ENCODE measurements at places on chromosomes 3 and 15.

GRCh38 chr15:97691799-97692198 lies 268.7 kb upstream of the ARRDC4 start:
- DNase-seq, result peak; percentile 57

DNA sequence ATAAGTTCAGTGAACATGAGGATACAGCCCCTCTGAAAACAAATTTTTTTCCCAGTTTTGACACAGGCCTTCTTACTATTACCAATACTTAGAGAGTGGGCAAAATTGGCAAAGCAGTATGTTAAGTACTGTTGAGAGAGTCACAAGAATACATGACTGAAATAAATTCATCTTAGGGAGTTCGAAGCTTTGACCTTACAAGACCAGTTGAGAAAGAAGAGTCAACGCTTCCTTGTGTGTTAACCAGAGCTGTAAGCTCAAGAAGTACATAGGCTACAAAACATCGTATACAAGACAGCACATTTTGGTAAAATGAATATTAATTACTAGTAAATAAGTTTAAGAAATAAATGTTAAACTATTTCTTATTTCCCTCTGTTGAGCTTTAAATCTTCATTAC lies 164.4 kb upstream of the RORA start:
- DNase-seq, result no peak

- no peak for DNase-seq
Measured at GRCh38 chr3:97804471-97804870, 17.3 kb upstream of the CRYBG3 start.

GRCh38 chr3:78277801-78278200 lies 1237.9 kb downstream of the ROBO2 start:
- no peak for DNase-seq

DNA sequence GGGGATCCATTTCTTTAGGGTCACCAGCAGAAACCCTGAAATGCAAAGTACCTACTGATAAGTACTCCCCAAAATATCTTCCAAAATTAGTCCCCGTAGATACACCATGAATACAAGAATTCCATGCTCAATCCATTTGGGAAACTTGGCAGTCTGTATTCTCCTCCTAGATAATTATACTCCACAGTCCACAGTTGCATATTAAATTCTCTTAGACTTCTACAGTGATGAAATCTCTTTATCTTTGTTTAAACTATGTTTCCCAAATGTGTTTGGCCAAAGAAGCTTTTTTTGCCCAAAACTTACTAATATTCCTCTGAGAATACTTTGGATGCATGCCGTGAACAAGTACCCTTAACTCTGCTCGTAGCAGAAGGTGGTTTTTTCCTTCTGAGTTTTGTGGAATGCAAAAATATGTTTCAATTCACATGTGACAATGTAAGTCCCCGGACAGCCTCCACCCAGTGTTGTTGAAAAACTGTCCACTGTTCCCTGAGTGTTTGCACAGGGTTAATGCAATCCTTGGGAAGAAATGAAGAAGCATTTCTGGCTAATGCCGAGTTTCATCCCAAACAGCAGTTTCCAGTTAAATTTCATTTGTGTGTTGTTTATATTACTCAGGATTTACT lies 126.7 kb downstream of the ARNT2 start:
- DNase-seq, result no peak

DNA sequence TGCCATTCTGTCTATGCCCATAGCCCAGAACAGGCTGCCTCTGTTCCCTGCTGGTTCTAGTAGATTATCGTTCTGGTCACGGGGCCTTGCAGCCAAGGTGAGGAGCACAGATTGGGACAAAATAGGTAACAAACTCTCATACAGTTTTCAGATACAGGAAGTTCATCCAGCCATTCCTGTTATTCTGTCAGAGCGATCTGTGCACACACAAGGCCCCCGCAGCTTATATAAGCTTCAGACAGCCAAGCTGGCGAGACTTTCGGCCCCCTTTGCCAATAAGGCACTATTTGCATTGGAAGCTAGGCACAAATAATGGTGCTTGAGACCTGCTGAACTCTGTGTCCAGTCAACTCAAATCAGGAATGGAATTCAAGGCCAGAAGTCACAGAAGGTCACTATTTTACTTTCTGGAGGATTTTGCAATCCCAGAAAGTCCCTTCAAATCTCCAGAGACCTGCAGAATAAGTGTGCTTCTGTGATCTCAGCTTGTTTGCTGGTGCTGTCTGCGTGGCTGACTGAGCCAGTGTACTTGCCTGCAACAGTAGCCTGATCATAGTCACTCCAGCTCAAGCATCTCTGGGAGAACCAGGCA lies 69.4 kb downstream of the BFSP2 start:
- DNase-seq, result no peak

DNA sequence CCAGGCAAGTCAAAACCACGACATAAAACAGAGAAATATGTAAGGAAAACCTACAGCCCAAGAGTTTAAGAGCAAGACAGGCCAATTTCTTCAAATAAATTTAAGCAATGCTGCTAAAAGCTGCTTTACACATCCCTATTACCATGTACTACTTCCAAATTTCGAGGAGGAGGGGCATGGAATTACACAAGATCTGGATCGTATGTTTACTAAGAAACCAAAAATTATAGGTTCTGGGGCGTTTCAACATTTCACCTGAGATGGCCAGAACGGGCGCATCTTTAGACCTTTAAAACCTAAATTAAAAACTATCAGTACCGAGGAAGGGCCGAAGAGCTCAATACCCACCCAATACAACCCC lies 664 bp upstream of the NR2C2 start:
- no peak for DNase-seq

- DNase-seq, result no peak
Measured at GRCh38 chr15:85611361-85611760, 183.4 kb downstream of the KLHL25 start.

GRCh38 chr3:107822308-107822707 lies 268.5 kb downstream of the CD47 start:
- no peak for DNase-seq

DNA sequence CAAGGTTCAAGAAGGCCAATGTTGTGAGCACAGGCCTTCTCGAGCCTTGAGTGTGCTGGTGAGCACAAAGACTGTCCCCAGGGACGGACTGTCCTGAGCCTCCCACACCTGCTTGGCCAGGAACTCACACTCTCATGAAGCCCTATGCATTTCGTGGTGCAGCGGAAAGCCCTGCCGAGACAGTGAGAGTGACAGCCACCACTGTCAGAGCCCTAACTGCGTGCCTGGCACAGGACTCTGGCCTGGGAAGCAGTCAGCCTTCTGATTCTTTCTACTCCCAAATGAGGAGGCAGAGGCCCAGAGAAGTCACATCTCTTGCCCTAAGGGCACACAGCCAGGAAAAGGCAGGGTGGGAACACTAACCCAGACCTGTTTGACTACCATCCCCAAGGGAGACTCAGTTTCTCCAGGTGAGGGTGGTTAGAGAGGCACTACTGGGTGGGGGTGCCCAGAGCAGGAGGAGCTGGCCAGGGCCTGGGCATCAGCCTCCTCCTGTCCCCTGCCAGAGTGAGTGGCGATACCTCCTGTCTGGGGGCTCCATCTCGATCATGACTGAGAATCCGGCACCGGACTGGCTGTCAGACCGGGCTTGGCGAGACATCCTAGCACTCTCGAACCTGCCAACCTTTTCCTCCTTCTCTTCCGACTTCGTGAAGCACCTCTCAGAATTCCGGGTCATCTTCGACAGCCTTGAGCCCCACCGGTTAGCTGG lies 50.8 kb downstream of the SEMA3G start:
- no peak for DNase-seq

- no peak for DNase-seq
Measured at GRCh38 chr3:15934389-15935195, 136.8 kb upstream of the ANKRD28 start.

- no peak for DNase-seq
Measured at GRCh38 chr15:75675579-75676404, 28.1 kb downstream of the SNX33 start.

GRCh38 chr3:143674100-143674968 lies 173.9 kb downstream of the SLC9A9 start:
- DNase-seq, result peak; percentile 83

DNA sequence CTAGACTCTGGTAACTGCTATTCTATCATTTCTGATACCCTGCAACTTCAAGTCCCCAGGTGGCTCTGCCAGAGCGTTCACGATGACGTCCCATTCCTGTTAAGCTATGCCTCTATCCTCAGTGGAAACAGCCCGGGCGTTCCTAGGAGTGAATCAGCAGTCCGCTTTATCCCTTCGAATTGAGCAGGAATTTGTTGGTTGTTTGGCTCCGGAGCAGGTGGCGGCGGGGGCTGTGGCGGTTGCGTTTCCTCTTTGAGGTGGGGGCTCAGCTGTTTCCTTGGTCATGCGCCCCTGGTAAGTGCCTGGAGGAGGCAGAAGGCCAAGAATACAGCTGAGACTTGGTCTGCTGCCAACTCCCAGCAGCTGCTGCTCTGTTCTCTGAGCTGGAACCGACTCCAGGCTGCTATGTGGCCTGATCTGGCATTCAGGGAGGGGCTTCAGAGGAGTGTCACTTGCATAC lies 25.2 kb downstream of the ARPP21 start:
- DNase-seq, result peak; percentile 69

DNA sequence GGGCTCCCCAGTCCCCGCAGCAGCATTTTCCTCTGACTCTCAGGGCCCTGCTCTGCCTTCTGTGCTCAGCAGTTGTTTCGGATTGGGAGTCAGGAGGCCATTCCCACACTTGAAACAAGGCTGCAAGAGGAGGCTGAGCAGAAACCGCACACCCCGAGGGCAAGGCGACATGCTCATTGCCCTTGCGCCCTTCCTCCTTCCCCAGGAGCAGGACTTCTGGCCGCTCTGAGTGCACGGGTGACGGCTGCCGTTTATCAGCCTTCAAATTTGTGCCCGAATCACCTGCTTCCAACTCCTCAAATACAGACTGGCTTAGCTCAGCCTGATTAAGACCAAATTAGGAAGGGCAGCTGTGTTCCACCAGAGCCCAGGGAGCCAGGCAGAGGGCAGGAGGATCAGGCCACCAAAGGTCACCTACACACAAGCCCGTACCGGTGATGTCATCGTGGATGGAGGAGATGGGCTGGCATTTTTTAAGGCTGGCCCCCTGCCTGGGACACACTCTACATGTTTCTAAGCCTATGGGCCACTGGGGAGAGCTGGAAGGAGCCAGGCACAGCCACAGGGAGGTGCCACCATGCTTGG lies 38.1 kb downstream of the TM2D3 start:
- DNase-seq, result no peak

DNA sequence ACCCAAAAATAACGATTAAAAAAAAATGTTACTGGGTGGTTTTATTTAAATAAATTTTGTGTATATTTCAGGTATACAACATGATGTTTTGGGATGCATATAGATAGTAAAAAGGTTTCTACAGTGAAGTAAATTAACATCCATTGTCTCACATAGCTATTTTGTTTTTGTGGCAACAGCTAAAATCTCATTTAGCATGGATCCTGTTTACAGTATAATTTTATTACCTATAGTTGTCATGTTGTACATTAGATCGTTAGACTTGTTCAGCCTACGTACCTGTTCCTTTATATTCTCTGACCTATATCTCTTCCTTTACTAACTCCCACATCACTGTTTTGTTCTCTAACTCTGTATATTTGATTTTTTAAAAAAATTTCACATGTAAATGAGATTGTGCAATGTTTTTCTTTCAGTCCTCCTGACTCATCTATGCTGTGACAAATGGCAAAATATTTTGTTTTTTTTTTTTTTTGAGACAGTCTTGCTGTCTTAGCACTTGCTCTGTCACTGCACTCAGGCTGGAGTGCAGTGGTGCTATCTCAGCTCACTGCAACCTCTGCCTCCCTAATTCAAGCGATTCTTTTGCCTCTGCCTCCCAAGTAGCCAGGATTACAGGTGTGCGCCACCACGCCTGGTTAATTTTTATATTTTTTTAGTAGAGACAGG lies 45.6 kb downstream of the OIP5 start:
- no peak for DNase-seq

DNA sequence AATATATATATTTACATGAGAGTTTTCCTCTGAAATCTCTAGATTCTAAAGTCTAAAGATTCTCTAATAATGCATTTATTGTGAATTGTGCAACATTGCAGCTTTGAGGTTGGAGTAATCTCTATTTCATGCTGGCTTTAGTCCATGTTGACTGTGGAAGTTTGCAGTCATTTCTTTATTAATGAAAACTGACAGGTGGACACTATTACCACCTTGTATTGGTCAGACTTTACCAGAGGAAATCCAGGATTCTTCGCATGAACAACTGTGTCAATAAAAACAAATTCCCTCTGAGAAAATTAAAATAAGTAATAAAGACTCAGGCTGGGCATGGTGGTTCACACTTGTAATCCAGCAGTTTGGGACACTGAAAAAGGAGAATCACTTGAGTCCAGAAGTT lies 274.1 kb downstream of the SHQ1 start:
- DNase-seq, result no peak

GRCh38 chr15:50219820-50220219 lies 37.8 kb downstream of the SLC27A2 start:
- DNase-seq, result no peak

DNA sequence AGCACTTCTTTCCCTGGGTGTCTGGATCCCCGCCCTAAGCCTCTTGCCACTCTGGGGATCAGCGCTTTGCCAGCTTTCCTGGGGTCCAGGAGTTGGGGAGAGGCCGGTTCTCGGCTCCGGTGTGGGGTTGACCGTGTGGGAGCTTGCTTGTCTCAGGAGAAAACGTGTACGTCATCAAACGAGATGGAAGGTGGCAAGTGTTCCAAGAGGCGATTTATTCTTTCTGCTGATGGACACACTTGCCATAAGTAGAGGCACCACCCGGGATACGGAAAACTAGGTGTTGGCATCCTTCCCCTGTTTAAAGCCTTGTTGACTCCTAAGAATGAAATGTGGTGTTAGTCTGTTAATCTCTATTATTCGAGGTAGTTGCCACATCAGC lies 295 bp downstream of the ZWILCH start:
- DNase-seq, result no peak

- DNase-seq, result no peak
Measured at GRCh38 chr3:178671791-178672190, 135.6 kb downstream of the KCNMB2 start.

DNA sequence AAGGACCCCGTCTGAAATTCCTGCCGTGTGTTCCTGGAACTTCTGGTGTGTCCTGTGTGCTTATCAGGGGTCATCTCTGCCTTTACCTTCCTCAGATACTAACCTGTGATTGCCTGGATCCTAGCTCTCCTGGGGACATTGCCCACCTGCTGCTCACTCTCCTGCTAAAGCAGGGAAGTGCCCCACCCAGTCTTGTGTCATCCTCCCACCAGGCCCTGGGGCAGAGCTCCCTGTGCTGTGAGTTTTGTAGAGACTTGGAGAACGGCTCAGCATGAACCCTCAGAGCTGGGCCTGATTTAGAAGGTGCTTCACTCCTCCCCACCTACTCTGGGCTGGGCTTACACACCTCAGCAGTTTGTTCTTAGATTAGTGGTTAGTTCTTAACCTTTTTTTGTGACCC lies 3.8 kb upstream of the TMEM44 start:
- DNase-seq, result peak; percentile 75

GRCh38 chr15:59407946-59408345 lies 30.0 kb upstream of the FAM81A start:
- no peak for DNase-seq

GRCh38 chr15:64808785-64809453 lies 16.5 kb downstream of the PIF1 start:
- no peak for DNase-seq

- DNase-seq, result no peak
Measured at GRCh38 chr15:77426871-77427270, 6.2 kb downstream of the HMG20A start.

GRCh38 chr3:133137042-133137996 lies 99.1 kb downstream of the TMEM108 start:
- DNase-seq, result no peak
